ENCODE measurements at places on chromosomes 3 and 15.

- DNase-seq: no peak
Measured at GRCh38 chr15:39682366-39682765, 100.3 kb downstream of the FSIP1 start.

GRCh38 chr15:25712192-25712960 is 150.8 kb downstream of the ATP10A start:
- no peak for DNase-seq

- no peak for DNase-seq
Measured at GRCh38 chr3:158737976-158738615, 5.8 kb upstream of the RARRES1 start.

- no peak for DNase-seq
Measured at GRCh38 chr3:156472684-156473083, 82.2 kb downstream of the SSR3 start.

GRCh38 chr3:12046406-12046805 is 42.2 kb downstream of the SYN2 start:
- peak; percentile 4 for DNase-seq

DNA sequence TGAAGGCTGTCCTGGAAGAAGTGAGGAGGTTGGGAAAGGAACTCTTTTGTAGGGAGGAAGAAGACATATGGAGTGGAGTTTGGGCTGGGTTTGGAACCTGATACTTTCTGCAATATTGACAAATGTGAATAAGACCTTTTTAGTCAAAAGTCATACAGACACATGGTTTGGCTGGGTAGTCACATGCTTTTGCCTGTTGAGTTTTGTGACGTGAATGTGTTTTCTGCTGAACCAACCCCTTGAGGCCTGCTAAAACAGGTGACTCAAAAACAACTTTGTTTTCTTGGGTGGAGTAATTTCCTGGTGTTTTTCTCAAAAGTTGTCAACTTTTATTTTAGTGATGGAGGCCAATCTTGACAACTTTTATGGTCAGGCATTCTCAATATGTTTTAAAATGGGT is 39.4 kb upstream of the CCR4 start:
- DNase-seq: no peak

DNA sequence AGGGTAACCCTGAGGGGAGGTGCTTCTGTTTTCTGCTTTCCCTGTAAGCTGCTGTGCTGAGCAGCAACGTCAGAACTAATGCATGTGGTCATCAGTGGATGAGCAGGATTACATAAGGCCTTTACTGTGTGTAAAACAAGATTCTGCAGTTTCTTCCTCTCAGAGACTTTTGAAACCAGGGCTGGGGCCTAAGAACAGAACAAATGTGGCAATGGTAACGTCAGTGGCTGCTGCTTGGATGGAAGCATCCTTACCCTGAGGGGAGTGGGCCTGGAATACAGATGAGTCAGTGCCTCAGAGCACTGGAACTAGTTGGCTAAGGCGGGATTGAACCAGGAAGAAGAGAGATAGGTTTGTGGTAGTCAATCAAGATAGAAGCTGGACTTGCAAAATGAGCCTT is 180.2 kb upstream of the KCNH8 start:
- DNase-seq: no peak

- peak; percentile 16 for DNase-seq
Measured at GRCh38 chr3:103218793-103219192, 784.0 kb downstream of the ZPLD1 start.

Data from renal cortical epithelial cell (primary cell).